ENCODE measurements at places on chromosomes 1 and 21.

GRCh38 chr1:22975694-22976093 lies 3.0 kb upstream of the LACTBL1 start:
- no peak for DNase-seq

GRCh38 chr1:18278946-18279345 lies 171.3 kb downstream of the IGSF21 start:
- no peak for DNase-seq

DNA sequence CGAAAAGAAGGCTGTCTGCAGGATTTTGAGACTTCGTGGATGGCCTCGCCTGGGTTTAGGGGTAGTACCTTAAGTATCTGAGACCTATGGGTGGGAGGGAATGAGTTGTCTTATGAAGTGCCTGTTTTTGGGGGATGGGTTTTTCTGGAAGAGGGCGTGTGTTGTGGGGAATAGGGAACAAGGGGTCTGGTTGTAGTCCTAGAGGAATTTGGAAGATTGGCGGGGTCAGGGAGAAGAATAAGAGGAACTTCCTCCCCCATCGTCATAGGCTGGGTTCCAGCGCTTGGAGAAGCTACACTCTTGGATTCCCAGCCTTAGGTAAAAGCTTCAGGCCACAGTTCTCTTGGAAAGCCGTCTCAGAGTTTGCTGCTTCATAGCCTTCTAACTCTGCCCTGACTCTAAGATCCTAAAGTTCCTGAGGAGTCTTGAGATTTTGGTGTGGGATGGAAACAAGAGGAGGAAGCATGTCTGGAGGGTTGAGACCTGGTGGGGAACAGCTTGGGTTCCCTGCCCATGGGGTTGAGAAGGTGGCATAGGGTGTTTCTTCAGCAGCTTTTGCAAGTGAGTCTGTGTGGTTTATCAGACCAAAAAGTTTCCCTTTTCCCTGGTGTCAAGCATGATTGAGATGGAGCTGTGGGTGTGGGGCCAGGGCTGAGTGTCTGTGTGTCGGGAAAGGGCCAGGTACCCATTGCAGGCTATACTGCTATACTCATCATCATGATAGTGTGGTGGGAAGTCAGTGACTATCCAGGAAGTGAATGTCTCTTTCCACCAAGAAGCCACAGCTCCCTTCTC lies 1.8 kb downstream of the VANGL2 start:
- DNase-seq: no peak

- DNase-seq: no peak
Observed at GRCh38 chr1:212752252-212752933, 39.2 kb downstream of the NSL1 start.

- DNase-seq: peak; percentile 81
Observed at GRCh38 chr1:21963477-21964217, 13.2 kb upstream of the CELA3B start.

- DNase-seq: no peak
Observed at GRCh38 chr1:180811298-180811697, 101.4 kb upstream of the KIAA1614 start.

DNA sequence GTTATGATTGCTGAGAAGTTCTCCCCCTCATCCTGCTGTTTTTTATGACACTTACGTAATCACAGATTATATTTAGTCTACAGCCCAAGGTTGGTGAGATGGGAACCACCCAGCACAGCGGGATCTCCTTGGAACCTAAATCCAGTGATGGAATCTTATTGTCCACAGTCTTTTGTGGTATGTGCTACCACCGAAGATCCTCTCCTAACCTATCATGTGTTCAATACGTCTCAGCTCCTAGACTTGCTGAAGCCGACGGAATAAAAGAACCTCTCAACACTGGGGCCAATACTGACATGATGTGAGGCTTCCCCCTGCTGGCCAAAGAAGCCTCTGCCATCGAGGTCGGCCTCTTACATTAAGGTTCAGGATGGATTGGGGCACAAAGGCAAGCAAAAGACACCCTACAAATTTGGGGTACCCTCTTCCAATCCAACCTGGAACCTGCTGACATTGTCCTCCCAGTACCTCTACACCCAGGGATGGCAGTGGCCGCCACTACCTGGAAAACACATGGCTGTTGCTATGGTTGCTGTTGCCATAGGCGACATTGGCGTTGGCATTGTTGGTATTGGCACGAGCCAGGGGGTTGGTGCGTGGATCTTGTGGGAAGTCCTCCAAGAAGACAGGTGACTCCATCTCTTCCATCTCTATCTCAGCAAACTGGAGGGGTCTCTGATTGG lies 19.4 kb upstream of the KIF21B start:
- peak; percentile 78 for DNase-seq

GRCh38 chr1:55468142-55468795 lies 253.1 kb upstream of the USP24 start:
- no peak for DNase-seq

DNA sequence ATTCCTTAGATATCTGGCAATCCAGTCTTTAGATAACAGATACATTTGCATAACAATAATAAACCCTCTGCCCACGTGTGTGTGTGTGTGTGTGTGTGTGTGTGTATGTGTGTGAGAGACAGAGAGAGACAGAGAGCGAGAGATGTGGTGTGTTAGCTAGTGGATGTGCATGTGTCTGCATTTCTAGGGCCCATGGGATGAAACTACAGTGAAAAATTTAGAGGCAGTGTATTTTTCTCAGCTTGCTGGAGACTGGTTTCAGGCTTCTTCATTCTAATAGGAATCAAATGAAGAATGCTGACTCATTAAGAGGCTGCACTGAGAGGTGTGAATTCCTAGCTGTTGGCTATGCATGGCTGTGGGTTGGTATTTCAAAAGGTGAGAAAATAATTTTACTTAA lies 303.2 kb downstream of the LMX1A start:
- DNase-seq: no peak

DNA sequence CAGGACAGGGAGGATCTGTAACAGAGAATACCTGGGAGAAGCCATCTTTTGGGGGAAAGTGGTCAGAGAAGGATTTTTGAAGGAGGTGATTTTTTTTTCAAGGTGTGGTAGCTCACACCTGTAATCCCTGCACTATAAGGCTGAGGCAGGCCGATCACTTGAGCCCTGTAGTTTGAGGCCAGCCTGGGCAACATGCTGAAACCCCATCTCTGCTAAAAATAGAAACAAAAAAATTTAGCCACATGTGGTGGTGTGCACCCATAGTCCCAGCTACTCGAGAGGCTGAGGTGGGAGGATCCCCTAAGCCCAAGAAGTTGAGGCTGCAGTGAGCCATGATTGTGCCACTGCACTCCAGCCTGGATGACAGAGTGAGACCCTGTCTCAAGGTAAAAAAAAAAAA lies 67.4 kb upstream of the ARTN start:
- DNase-seq: no peak

GRCh38 chr1:153677718-153678518 lies 570 bp upstream of the NPR1 start:
- peak; percentile 55 for DNase-seq
